AG10803 (cell line): ENCODE measurements at places on chromosomes 11 and 22.

GRCh38 chr11:114280696-114281095 is 15.5 kb upstream of the NNMT start:
- DNase-seq = peak; percentile 96

- no peak for DNase-seq
Measured at GRCh38 chr22:26170795-26171580, 1.7 kb downstream of the SEZ6L start.

- no peak for DNase-seq
Measured at GRCh38 chr11:2591805-2592204, 108.0 kb downstream of the KCNQ1OT1 start.

- peak; percentile 58 for DNase-seq
Measured at GRCh38 chr22:29190918-29191317, 14.8 kb upstream of the EMID1 start.

- no peak for DNase-seq
Measured at GRCh38 chr11:124605719-124606118, 5.5 kb upstream of the PANX3 start.

DNA sequence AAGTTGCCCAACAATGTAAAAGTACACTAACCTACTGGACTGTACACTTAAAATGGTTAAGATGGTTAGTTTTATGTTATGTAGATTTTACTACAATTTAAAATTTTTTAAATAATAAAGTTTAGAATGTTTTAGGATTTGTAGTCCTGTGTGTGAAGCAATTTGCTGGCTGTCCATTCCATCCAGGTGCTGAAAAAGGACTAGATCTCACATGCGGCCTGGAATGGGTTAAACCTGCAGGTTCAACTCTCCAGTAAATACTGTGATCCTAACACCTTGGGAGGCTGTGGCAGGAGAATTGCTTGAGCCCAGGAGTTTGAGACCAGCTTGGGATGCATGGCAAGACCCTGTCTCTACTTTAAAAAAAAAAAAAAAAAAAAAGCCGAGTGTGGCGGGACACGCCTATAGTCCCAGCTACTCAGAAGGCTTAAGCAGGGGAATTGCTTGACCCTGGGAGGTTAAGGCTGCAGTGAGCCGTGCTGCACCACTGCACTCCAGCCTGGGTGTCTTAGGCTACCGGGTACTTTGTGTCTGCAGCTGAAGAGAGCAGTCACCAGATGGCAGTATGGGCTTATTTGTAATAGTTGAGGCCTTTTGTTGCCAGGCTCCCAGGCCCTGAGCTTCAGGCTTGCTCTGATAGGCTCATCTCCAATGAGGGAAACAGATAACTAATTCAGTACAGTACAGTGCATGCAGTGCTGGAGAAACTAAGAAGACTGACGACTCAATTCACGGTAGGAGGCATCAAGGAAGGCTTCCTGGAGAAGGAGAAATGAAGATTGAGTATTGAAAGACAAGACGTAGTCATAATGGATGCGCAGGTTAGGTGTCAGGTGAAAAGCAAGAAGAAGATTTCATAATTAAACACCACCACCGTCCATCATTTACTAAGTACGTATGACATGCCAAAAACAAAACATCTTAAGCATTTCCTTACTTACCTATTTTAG is 64.7 kb upstream of the ASPHD2 start:
- DNase-seq = peak; percentile 80

DNA sequence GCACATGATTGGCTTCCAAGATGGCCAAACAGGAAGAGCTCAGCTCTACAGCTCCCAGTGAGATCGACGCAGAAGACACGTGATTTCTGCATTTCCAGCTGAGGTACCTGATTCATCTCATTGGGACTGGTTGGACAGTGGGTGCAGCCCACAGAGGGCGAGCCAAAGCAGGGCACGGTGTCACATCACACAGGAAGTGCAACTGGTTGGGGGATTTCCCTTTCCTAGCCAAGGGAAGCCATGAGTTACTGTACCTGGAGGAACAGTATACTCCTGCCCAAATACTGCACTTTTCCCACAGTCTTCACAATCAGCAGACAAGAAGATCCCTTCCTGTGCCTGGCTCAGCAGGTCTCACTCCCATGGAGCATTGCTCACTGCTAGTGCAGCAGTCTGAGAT is 131.2 kb downstream of the DLG2 start:
- no peak for DNase-seq

- no peak for DNase-seq
Measured at GRCh38 chr11:117186431-117186761, 7.9 kb downstream of the SIDT2 start.

DNA sequence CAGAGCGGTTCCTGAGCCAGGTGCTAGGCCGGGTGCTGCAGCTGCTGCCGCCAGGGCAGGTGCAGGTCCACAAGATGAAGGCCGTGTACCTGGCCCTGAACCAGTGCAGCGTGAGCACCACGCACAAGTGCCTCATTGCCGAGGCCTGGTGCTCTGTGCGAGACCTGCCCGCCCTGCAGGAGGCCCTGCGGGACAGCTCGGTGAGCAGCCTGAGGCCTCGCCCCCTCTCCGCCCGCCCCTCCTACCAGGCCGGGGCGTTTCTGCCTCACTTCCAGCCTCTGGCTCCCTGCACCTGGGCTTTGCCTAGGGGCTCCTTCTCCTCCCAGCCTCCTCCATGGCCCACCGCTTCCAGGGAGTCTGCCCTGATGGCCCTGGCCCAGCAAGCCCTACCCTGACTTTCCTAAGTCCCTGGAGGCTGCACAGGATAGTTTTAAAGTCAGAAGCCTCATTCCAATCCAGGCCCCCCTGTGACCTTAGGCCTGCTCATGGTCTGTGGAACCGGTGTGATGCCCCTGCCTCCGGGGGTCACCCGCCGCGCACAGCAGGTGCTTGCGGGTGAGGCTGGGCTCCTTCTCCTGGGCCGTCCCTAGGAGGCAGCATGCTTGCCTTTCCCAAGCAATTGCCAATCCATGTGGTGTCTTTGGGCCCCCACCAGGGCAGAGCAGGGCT is 5.5 kb downstream of the TCIRG1 start:
- no peak for DNase-seq

GRCh38 chr11:46520971-46521745 is 72.7 kb downstream of the AMBRA1 start:
- DNase-seq = peak; percentile 63

DNA sequence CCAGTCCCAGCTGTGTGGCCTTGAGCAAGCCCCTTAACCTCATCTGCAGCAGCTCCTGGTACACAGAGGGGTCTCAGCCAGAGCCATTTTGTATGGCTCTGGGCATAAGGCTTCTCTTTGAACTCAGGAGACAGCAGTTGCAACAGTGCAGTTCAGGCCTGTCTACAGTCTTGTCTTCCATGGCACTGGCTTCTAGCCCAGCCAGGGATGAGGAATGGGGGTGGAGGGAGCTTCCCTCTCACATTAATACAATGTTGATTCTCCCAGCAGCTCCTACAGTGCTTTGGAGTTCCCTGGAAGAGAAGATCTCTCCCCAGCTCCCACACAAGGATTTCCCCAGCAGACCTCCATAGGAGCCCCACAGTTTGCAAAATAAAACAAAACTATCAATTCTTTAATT is 350.2 kb downstream of the BUD13 start:
- DNase-seq = no peak

- no peak for DNase-seq
Measured at GRCh38 chr22:22870577-22871404, 16.8 kb upstream of the IGLL5 start.

GRCh38 chr22:46588279-46589140 is 31.7 kb upstream of the GRAMD4 start:
- DNase-seq = no peak

DNA sequence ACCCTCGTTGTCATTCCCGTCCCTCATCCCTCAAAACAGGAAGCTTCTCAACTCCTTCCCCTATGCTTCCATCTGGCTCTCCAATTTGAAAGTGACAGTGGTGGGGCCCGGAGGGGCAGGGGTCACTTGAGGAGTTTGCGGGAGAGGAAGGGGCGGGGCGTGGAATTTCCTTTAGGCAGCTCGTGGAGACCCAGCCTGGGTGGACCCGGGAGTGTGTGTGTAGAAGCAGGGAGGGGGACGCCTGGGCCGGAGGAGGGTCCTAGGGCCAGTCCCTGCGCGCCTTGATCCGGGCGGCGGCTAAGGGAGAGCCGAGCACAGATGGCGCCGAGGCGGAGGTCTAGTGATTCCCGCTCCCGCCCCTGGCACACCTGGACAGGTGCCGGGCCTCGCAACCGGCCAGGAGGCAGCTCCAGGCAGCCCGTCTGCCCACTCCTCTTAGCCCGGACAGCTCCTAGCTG is 7.8 kb upstream of the PAX6 start:
- no peak for DNase-seq

- DNase-seq = peak; percentile 27
Measured at GRCh38 chr22:40721266-40721665, 42.0 kb downstream of the MCHR1 start.

- DNase-seq = no peak
Measured at GRCh38 chr22:23418159-23418788, 161.8 kb downstream of the IGLL1 start.

DNA sequence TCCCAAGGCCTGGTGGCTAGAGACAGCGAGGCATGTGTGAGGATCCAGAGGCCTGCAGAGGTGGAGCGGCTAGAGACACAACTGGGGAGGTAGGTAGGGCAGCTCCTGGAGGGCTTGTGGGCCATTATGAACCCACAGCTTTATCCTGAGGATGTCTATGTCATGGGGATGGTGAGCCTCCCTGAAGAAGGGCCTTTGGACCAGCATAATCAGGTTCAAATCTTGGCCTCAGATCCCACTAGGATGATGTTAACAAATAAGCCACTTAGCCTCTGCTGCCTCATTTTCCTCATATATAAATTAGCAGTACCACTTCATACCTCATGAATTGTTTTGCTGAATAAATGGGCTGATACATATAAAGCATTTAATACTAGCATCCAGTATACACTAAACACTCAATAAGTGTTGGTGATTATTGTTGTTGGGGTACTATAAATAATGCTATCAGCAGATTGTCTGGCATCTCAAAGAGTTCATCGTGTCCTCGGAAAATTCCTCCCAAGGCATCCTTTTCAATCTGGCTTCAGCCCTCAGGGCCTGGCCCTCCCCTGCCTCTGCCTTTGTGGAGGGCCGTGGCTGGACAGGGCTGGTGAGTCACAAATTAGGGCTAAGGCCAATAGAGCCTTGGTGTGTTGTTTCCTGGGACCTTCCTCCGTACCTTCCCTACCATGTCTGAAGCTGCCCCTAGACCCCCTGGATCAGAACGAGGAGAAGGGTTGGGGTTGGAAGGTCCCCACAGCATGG is 30.9 kb upstream of the LRRC32 start:
- peak; percentile 52 for DNase-seq

- no peak for DNase-seq
Measured at GRCh38 chr11:112211536-112211935, 14.7 kb upstream of the PTS start.

GRCh38 chr11:131904756-131905155 is 534.3 kb downstream of the NTM start:
- DNase-seq = no peak

DNA sequence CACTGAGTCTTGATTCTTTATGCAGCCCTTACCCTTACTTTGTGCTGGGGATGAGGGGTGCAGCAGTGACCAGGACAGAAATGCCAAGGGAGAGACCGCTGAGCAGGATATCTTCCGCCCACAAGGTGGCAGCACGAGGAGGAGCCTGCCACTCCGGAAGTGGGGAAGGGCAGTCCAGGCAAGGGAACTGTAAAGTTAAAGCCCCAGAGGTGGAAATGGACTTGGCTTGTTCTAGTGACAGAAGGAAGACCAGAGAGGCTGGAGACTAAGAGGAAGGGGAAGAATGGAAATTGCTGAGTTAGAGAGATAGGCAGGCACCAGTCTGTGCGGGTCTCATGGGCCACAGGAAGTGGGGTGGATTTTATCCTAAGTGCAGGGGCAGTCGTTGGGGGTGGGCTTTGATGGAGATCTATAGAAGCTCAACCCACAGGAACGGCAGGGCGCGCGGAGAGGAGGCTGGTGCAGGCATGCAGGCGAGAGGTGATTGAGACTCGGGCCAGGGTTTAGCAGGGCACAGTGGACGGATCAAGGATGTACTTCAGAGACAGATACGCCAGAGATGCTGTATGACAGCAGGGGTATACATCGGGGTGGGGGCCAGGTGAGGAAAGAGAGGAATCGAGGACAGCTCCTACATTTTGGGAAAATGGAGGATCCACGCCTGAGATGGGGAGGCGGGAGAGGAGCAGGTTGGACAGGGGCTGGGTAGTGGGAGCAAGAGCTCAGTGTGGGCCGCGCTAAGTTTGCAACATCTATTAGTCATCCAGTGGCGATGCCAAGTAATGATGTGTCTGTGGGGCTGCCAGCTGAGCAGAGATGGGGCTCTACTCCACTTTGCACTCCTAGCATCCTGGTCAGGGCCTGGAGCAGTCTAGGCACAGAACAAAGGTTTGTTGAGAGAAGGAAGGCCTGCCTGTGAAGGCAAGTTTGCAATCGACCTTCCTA is 3.3 kb upstream of the GRK2 start:
- DNase-seq = peak; percentile 85

- DNase-seq = no peak
Measured at GRCh38 chr11:70029115-70029860, 48.8 kb upstream of the ANO1 start.

DNA sequence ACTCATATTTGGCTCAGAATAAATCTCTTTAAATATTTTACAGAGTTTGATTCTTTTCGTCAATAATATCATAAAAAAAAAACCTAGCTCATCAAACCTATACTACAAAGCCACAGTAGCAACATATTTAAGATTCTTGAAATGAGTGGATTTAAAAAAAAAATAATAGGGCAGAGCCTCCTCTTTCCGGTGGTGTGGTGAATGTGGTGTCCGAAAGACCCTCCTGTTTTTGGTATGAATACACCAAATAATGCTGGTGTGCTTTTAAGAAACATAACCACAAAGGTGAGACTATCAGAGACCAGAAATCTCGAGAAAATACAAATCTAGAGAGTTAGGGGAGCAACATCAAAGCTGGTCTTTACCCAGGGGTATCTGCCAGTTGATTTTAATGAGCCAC is 342.6 kb downstream of the TBC1D22A start:
- DNase-seq = no peak

DNA sequence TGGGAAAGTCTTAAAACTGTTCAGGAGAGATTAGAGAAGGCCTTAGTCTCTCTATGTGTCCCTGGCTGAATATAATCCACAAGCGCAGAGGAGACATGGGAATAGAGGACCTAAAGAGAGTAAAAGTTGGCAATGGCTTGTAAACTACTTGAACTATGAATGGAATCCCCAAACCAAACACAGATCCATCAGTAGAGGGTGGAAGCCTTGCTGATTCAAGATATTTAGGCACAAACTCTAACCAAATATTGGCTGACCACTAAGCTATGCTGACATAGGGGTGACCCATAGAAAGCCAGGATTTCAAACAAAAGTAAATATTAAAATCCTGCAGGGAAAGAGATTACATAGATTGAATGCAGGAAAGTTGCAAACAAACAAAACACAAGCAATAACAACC is 439.2 kb downstream of the DLG2 start:
- DNase-seq = no peak

- no peak for DNase-seq
Measured at GRCh38 chr22:31577711-31578110, 81.4 kb downstream of the SFI1 start.

- peak; percentile 94 for DNase-seq
Measured at GRCh38 chr11:86162239-86162638, 82.3 kb upstream of the EED start.

GRCh38 chr11:14312736-14313438 is 46.1 kb downstream of the RRAS2 start:
- peak; percentile 28 for DNase-seq
